ENCODE measurements at places on chromosomes 13 and 19.

DNA sequence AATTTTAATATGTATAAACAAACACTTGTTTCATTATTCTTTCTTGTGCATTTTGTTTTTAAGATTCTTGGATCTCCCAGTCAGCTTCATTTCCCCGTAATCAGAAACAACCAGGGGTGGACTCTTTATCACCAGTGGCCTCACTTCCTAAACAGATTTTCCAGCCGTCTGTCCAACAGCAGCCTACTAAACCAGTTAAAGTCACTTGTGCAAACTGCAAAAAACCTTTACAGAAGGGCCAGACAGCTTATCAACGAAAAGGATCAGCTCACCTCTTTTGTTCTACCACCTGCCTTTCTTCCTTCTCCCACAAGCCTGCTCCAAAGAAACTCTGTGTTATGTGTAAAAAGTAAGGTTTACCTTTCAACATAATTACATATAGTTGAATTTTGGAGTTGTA lies 44.3 kb downstream of the ZMYM2 start:
- DNase-seq = no peak

- DNase-seq = no peak
Measured at GRCh38 chr13:77351315-77351714, 24.4 kb upstream of the MYCBP2 start.

GRCh38 chr13:91278888-91279287 lies 68.6 kb upstream of the MIR17HG start:
- no peak for DNase-seq

- DNase-seq = no peak
Measured at GRCh38 chr13:99993660-99994637, 12.4 kb downstream of the ZIC2 start.

DNA sequence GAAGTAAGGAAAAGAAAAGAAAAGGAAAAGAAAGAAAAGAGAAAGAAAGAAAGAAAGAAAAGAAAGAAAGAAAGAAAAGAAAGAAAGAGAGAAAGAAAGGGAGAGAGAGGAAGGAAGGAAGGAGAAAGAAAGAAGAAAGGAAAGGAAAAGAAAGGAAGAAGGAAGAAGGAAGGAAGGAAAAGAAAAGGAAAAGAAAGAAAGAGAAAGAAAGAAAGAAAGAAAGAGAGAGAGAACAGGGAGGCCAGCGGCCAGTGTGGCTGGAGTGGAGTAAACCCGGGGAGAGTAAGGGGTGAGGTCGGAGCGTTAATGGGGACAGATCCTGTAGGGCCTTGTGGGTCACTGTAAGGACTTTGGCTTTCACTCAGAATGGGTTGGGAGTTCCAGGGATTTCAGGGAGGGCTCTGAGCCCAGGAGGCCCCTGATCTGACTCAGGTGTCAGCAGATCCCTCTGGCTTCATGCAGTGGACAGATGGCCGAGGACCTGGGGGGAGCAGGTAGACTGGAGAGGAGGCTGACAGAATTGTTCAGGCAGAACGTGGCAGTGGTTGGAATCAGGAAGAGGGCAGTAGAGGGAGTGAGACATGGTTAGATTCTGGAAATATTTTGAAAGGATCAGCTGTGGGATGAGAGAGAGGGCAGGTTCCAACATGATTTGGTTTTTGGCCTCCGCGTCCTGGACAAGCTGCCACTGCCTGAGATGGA lies 19.8 kb upstream of the FXYD3 start:
- DNase-seq = no peak

DNA sequence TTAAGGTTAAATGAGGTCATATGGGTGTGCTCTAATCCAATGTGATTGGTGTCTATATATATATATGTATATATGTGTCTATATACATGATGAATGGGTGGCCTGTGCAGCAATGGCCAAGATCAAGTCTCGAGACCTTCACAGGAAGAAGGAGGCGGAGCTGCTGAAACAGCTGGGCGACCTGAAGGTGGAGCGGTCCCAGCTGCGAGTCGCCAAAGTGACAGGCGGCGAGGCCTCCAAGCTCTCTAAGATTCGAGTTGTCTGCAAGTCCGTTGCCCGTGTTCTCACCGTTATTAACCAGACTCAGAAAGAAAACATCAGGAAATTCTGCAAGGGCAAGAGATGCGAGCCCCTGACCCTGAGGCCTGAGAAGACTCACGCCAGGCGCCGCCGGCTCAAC lies 109.8 kb downstream of the EFNB2 start:
- no peak for DNase-seq
